ENCODE measurements at places on chromosomes 11 and 22. TPM values are rescaled to one million over a fixed set of nuclear protein-coding genes. Genes with fewer than 3 reads are reported as not detected.

GRCh38 chr11:69839516-69839915 is 20.3 kb upstream of the FGF3 start:
- no peak for DNase-seq
- peaks cover 5% of the 10 kb centered on the region for H3K36me3 ChIP-seq
- H3K4me3 ChIP-seq, result no peak overlapping the region

TRIM48 gene
- not detected for total RNA-seq

SLC35E4 gene
- 7.4 TPM for total RNA-seq

FAR1 gene
- 59.5 TPM for total RNA-seq

FGF19 gene
- total RNA-seq, result not detected

PPP1R14B gene
- 448 TPM for total RNA-seq

FAM180B gene
- not detected for total RNA-seq

KCNK4 gene
- total RNA-seq, result not detected

- no peak overlapping the region for H3K27ac ChIP-seq
- H3K4me3 ChIP-seq, result no peak overlapping the region
- DNase-seq, result no peak
- no peaks in the 10 kb centered on the region for H3K36me3 ChIP-seq
- no peaks in the 10 kb centered on the region for H3K4me1 ChIP-seq
Observed at GRCh38 chr22:17241576-17242330, 22.5 kb upstream of the ADA2 start.
